ENCODE measurements at places on chromosomes 2 and 18.

DNA sequence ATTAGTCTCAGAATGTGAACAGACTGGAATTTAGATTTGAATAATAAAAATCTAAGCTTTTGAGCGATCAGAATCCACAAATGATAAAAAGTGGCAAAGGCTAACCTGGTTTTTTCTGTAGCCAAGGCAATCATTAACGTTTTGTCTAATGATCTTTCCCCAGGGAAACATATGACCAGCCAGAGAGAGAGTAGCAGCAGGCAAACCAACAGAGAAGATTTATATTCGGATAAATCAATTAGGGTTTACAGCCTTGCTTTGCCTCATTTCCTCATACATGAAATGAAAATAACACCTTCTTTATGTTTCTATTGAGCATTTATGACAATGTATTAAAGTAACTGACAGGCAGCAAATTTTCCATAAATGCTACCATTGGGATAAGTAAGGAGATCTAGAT is 14.5 kb downstream of the TIA1 start:
- H3K4me1 ChIP-seq = no peaks in the 10 kb centered on the region
- DNase-seq = no peak
- peaks cover 37% of the 10 kb centered on the region for H3K36me3 ChIP-seq
- H3K27me3 ChIP-seq = no peaks in the 10 kb centered on the region

GRCh38 chr2:138238908-138239307 is 262.7 kb upstream of the SPOPL start:
- H3K36me3 ChIP-seq = no peaks in the 10 kb centered on the region
- DNase-seq = no peak
- H3K4me3 ChIP-seq = no peak overlapping the region

DNA sequence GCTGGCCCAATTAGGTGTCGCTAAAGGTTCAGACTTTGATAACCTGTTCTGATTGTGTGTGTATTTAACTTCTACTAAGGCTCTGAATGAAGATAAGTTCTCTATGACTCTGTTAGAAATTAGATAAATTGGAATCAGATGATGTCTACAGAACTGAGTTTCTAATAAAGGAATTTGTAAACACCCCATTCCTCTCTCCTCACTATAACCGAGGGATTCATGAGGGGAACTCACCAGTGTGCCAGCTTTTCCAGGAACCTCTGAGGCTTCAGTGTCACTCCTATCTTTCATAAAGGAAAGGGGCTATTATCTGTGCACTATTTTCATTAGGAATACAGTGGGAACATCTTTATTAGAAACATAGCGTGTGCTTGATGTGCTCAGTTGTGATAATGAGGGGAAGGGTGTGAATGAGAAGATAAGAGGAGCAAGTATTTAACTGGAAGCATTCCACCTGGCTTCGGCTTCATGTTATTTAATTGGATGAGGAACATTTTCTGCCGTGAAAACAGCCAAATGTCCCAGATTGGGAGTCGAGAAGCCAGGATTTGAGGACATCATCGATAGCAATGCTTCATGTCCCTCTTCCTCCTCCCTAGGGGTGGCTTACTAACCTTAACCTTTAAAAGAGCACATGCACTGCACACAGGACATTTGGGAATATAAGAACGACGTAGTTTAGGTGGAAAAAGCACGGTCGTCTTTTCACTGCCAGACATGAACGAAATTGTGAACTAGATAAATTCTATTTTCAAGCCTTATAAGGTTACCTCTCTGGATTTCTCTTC is 84.8 kb upstream of the TCF4 start:
- DNase-seq = no peak
- no peaks in the 10 kb centered on the region for H3K4me1 ChIP-seq
- no peak overlapping the region for H3K4me3 ChIP-seq
- H3K36me3 ChIP-seq = no peaks in the 10 kb centered on the region
- H3K27ac ChIP-seq = no peak overlapping the region

GRCh38 chr2:13650586-13651180 is 933.9 kb downstream of the TRIB2 start:
- no peak for DNase-seq
- no peak overlapping the region for H3K4me3 ChIP-seq
- no peaks in the 10 kb centered on the region for H3K27me3 ChIP-seq
- H3K36me3 ChIP-seq = no peaks in the 10 kb centered on the region
- H3K4me1 ChIP-seq = no peaks in the 10 kb centered on the region
- H3K27ac ChIP-seq = no peak overlapping the region

- no peaks in the 10 kb centered on the region for H3K4me1 ChIP-seq
- no peak for DNase-seq
- H3K27me3 ChIP-seq = no peaks in the 10 kb centered on the region
- H3K36me3 ChIP-seq = no peaks in the 10 kb centered on the region
- H3K27ac ChIP-seq = no peak overlapping the region
- no peak overlapping the region for H3K4me3 ChIP-seq
Observed at GRCh38 chr18:7879717-7880116, 312.6 kb downstream of the PTPRM start.

DNA sequence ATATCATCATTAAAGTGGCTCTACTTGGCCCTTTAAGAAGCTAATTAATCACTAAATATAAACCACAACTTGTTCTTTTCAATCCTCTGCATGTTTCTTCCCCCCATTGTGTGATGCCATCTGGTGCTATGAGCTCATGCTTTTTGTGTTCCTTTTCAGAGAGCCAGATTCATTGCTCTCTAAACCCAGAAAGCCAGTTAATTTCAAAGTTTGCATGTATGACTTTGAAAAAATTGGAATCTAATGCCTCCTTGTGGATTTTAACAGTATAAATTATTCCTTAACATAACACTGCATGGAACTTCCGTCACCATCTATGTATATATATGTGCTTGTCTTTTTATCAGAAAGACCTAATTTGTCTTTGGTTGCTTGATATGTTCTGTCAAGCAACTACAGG is 31.1 kb downstream of the TMEM178A start:
- H3K4me3 ChIP-seq = no peak overlapping the region
- H3K27me3 ChIP-seq = peaks cover 27% of the 10 kb centered on the region
- DNase-seq = no peak
- no peaks in the 10 kb centered on the region for H3K4me1 ChIP-seq
- H3K27ac ChIP-seq = no peak overlapping the region

DNA sequence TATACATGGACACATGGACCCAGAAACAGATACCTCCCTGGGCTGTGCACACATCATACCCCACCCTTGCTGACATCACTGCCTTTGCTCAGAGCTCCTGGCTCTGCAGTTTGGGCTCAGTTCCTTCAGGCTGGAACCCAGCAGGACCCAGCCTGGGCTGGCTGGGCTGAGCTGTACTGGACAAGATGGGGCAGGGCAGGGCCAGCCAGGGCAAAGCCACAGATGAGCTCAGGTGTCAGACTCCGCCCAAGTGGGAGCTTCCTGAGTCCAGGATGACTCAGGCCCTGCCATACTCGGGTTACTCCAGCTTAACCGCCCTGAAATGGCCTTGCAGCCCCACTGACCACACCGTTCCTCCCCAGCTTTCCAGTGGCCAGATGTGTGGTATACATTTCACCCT is 284.9 kb downstream of the OSR1 start:
- no peak for DNase-seq
- H3K27me3 ChIP-seq = no peaks in the 10 kb centered on the region
- no peak overlapping the region for H3K27ac ChIP-seq
- H3K4me3 ChIP-seq = no peak overlapping the region
- no peaks in the 10 kb centered on the region for H3K4me1 ChIP-seq

DNA sequence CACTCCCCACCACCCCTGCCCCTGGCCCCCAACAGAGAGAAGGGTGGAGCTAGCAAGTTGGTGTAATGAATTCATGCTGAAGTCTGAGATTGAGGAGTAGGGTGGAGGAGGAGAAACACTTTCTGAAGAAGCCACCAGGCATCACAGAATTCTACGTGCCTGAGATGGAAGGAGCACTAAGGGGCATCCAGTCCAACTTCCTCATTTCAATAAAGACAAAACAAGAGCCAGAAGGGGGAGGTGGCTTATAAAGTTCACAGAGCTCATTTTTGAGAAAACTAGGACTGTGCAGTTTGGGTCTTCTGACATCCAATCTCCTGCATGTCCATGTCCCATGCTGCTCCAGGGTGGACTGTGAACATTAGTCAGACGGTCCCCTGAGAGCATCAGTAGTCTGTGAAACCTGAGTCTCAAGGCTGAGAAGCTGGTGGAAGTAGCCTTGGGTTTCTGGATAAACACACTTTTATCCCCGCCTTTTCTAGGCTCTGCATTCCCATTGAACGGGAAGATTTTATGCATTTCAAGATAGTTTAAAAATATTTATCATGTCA is 77.7 kb downstream of the TRIM43 start:
- H3K36me3 ChIP-seq = no peaks in the 10 kb centered on the region

- H3K36me3 ChIP-seq = no peaks in the 10 kb centered on the region
- no peak for DNase-seq
- H3K27ac ChIP-seq = no peak overlapping the region
- no peak overlapping the region for H3K4me3 ChIP-seq
- no peaks in the 10 kb centered on the region for H3K27me3 ChIP-seq
Observed at GRCh38 chr18:45806226-45806625, 19.2 kb upstream of the SIGLEC15 start.

DNA sequence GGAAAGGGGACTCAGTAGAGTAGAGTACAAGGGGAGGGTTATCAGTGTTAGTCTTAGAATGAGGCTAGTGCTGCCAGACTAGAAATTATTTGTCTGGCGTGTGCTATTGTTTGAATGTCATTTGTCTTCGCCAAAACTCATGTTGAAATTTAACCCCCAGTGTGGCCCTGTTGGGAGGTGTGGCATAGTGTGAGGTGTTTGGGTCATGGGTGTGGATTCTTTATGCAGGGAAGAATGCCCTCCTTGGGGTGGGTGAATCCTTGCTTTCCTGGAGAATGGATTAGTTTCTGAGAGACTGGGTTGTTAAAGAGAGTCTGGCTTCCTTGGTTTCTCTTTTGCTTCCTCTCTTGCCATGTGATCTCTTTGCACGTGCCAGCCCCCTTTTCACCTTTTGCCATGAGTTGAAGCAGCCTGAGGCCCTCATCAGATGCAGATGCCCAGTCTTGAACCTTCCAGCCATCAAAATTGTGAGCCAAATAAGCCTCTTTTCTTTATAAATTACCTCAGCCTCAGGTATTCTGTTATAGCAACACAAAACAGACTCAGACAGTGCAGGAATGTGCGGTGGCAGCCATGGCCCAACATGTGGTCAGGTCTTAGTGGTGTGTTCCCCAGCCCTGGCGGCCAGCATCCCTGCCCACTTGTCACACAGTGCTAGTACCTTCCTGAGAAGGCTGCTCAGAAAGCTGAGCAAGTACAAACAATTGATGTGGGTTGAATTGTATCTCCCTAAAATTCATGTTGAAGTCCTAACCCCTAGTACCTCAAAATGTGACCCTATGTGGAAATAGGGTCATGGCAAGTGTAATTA is 48.4 kb upstream of the NAB1 start:
- H3K36me3 ChIP-seq = no peaks in the 10 kb centered on the region
- DNase-seq = no peak
- peak overlapping the region; percentile 28 for H3K27ac ChIP-seq
- no peak overlapping the region for H3K4me3 ChIP-seq
- H3K27me3 ChIP-seq = no peaks in the 10 kb centered on the region
- peaks cover 14% of the 10 kb centered on the region for H3K4me1 ChIP-seq

- peaks cover 25% of the 10 kb centered on the region for H3K27me3 ChIP-seq
- no peak overlapping the region for H3K4me3 ChIP-seq
- H3K36me3 ChIP-seq = no peaks in the 10 kb centered on the region
- no peak overlapping the region for H3K27ac ChIP-seq
- no peak for DNase-seq
Observed at GRCh38 chr2:11530864-11531465, 2.9 kb upstream of the GREB1 start.

DNA sequence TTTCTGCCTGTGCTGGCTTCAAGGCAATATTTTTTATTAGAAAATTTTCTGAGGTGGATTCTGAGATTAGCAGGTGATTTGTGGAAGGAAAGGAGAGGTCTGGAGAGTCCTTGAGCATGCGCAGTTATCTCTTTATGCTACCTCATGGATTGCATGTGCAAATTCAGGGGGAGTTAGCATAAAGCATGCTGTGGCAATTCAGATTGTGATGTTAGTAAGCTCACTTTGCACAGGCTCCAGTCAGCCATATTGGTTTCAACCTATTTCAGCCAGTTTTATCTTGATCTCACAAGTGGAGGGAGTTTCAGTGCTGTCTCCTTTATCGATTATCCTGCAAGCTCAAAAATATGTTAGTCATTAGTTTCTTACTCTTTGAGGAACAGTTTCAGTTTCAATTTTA is 2012.3 kb upstream of the PIK3C3 start:
- H3K4me3 ChIP-seq = no peak overlapping the region
- DNase-seq = no peak
- no peak overlapping the region for H3K27ac ChIP-seq
- H3K27me3 ChIP-seq = no peaks in the 10 kb centered on the region

GRCh38 chr2:144449028-144449406 is 70.9 kb downstream of the ZEB2 start:
- H3K4me3 ChIP-seq = no peak overlapping the region
- peaks cover 13% of the 10 kb centered on the region for H3K4me1 ChIP-seq
- H3K27ac ChIP-seq = no peak overlapping the region
- DNase-seq = no peak

- H3K4me1 ChIP-seq = no peaks in the 10 kb centered on the region
- DNase-seq = no peak
- no peaks in the 10 kb centered on the region for H3K36me3 ChIP-seq
Observed at GRCh38 chr18:65990944-65991708, 240.3 kb downstream of the CDH7 start.

DNA sequence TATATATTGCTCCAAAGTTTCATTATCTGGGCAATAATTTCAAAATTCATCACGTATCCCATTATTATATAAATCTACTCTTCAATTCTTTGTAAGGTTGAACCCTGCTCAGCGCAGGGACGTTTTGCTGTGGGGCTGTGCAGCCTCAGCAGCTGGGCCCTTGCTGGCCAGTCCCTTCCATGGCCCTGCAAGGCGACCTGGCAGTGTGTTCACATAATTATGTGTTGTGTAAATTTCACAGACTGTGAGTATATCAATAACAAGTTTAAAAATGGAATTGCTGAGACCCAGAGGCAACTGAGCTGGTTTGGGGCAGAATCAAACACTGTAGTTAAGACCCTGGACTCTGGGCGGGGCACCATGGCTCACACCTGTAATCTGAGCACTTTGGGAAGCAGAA is 16.1 kb upstream of the MAL start:
- H3K4me1 ChIP-seq = peaks cover 4% of the 10 kb centered on the region
- H3K27ac ChIP-seq = no peak overlapping the region
- peaks cover 3% of the 10 kb centered on the region for H3K27me3 ChIP-seq
- DNase-seq = no peak
- no peaks in the 10 kb centered on the region for H3K36me3 ChIP-seq
- H3K4me3 ChIP-seq = no peak overlapping the region

DNA sequence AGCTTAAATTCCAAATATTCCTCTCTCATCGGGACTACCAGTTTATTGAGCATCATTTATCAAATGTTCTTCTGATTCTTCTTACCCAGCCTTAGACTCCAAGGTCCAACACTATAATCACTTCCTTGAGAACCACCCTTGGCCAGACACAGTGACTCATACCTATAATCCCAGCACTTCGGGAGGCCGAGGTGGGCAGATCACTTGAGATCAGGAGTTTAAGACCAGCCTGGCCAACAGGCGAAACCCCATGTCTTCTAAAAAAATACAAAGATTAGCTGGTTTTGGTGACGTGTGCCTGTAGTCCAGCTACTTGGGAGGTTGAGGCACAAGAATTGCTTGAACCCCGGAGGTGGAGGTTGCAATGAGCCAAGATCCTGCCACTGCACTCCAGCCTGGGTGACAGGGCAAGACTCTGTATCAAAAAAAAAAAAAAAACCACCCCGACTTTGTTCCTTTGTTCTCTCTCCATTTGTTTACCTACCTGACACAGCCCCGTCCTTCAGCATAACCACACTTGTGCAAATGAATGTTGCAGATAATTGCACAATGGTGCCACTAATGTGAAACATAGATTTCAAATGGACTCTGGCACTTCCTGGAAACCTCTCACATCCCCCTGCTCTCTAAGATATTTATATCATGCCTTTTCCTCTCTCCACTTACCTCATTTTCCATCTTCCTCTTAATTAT is 38.9 kb upstream of the LPIN2 start:
- H3K27me3 ChIP-seq = no peaks in the 10 kb centered on the region
- DNase-seq = no peak
- H3K4me1 ChIP-seq = peaks cover 19% of the 10 kb centered on the region
- peaks cover 15% of the 10 kb centered on the region for H3K36me3 ChIP-seq
- no peak overlapping the region for H3K4me3 ChIP-seq
- peak overlapping the region; percentile 37 for H3K27ac ChIP-seq
